ENCODE measurements at places on chromosomes 3 and 15.
A peak's percentile ranks its signal among the peaks of the same experiment; 100 is the strongest.

DNA sequence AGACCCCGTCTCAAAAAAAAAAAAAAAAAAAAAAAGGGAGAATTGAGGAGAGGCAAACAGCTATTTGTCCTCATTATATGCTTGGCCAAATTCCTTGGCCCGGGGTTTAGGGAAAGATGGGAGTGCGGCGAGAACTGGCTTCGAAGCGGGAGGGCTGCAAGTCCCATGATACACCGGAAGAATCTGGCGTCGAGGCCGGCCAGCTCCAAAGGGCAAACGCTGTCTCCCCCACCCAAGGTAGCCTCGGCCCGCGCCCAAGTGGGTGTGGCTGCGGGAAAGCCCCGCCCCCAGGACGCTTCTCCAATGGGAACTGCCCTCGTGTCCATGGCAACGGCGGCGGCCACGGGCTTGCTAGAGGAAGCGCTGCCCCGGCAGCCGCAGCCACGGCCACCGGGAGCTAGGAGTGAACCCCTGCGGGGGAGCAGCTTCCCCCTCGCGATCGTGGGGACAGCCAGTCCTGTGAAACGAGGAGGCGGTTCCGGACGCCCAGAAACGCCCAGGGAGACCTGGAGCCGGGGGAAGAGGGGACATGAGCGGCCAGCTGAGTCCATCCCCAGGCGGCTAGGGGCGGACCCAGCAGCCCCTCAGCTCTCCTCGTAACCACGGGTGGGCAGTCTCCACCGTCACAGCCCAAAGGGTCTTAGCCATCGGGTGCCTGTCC lies at the start of gene TTLL13:
TSS of gene TTLL13 (plus strand) at position 354 of the 661 bp plus-strand sequence. CDS start 1,075 bp downstream, outside the sequence.
- peak; percentile 97 for DNase-seq

DNA sequence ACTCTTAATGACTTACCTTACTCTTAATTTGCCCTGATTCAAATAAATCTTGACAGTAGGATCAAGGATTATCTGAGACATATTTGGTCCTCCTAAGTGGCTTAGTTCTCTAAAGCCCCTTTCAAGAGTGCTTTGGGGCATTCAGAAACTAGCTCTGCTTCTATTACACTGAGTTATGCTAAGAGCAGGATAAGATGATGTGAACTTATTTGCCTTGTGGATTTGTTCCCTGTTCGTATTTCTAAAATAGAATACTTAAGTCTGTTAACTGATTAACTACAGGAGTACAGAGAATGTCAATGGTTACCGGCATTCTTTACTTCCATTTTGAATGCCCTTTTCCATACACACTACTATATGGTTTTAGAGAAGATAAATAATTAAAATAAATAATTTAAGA lies 14.8 kb upstream of the FRMD4B start:
- DNase-seq, result no peak

DNA sequence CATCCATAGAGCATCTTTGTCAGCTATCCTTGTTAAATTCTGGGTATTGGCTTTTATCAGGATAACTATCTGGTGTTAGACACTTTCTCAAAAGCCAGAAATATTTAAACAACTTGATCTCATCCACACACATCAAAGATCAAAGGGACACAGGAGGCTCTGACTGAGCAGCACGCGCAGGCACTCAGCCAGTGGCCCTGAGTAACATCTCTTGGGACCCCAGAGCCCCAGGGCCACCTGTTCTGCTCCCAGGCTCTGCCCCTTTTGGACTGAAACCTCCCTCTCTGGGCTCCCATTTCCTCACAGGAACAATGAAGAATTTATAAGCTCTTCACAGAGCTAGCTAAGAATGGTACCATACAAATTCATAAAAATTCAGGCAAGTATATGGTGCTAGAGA lies 16.1 kb downstream of the ATP10A start:
- no peak for DNase-seq

DNA sequence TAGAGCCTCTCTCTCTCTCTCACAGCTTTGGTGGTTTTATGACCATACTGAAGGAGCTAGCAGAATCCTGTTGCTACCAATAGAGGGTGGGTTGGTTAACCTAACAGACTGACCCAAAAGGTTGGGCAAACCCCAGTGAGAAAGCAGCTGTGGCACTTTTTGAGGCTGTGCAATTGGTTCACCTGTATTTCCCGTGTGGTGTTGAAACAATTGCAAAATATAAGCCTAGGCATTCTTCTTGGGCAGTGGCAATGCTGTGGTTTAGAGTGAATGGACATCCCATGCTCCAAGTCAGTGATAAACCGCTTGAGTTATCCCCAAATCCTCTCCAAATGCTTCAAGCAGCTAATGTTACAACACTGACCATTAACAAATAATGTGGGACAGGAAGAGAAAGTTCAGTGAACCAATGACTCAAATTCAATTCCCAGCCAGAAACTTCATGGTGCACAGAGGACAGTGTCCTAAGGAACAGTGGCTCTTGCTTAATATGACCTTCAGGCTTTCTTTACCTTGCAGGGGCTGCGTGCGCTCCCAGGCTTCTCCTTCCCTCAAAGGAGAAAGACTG lies 261.9 kb upstream of the ICE2 start:
- DNase-seq, result peak; percentile 34

- no peak for DNase-seq
Measured at GRCh38 chr15:71089801-71090200, 25.5 kb upstream of the THSD4 start.

DNA sequence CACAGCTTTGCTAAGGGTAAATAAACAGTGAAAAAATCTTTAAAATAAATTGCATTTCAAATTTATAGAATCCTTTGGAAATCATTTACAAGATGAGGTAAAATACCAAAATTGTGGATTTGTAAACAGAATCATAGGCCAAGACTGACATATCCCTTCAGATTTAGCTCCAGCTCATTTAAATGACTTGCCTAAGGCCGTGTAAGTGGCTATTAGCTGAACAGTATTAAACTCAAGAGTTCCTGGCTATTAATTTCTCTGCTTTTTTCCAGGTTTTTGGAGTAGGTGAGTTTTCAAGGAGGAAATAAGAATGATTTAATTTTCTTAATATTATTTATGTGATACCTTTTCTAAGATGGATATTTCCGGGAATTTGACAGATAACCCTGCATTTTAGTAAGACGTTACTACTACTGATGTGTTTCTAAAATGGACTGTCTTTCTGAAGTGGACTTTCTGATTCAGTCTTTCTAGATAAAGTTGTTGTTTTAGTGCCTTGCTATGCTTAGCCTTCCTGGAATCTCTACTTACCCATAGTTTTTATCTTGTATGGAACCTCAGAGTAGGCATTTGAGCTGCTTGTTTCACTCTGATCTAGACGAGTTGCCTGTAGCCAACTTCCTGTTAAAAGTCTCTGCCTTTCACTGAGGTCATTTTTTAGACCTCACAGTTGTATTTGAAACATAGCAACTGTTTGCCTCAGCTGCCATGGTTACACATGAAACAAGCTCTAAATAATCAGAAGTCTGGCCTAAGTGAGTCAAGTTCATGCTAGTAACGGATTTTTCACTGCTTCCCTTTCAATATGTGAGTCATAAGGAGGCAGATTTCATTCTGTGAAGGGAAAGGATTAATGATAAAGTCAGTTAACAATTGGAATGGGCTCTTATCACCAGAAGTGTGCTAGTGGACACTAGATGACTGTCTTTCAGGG lies 127.0 kb downstream of the KLHL25 start:
- DNase-seq, result peak; percentile 83

GRCh38 chr3:142618917-142619461 lies 22.8 kb downstream of the PLS1 start:
- DNase-seq, result no peak

DNA sequence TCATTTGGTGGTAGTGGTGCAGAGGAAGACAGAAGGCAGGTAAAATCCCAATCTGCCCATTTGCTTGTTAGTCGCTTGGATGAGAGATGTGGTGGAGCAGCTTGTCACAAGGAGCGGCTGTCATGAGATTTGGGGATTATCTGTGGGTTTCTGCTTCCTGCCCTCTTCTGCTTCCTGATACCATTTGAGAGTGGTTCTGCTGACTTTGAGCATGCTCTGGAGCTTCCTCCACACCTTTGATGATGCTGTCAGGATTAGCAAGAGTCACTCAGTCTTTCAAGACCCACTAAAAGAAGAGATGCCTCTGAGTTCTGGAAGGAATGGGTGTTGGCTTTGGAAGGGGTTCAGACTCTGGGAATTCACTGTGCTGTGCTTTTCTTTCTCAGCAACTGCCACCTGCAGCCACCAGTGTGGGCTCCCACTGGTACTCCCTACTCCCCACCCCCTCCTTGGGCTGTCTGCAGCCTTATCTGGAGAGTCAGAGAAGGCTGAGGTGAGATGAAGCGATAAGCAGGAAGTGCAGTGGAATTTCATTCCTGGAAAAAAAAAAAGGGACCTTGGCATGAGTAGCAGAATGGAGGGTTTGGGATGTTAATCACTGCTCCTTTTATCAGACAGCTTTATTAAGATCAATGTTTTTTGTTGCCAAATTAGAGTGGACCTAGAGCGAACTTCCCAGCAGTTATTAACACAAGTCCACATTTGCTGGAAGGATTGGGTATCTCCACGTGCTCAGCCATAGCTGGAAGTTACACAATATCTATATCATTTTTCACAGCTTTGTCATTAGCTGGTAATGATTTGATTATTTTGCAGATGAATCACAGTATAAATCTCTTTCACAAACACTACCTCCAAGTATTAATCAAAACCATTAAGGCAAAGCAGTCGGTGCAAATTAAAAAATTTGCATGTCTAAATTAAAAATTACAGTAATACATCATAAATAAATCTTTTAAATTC lies 233.0 kb upstream of the SATB1 start:
- DNase-seq, result no peak

GRCh38 chr15:44719293-44719999 lies 8.1 kb downstream of the B2M start:
- DNase-seq, result no peak

- no peak for DNase-seq
Measured at GRCh38 chr3:40173227-40173721, 136.2 kb upstream of the EIF1B start.

GRCh38 chr3:129252748-129253147 lies 3.3 kb downstream of the COPG1 start:
- DNase-seq, result no peak

DNA sequence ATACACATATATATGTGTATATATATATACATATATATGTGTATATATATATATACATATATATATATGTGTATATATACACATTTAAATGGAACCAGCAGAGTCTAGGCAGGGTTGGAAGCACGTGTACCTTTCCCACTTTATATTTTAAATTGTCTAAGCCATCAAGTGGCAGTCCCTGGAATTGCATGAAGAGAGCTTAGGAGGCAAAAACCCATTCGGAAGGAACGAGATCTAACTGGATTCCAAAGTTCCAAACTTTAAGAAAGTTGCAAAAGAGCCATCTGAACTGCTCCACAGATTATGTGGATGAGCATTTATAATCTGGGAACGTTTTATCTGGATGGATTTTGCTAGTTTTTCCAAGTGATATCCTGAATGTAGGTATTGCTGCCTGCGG lies 186.5 kb downstream of the FOXP1 start:
- DNase-seq, result peak; percentile 25

- peak; percentile 10 for DNase-seq
Measured at GRCh38 chr3:101042996-101043686, 49.9 kb upstream of the ABI3BP start.

- no peak for DNase-seq
Measured at GRCh38 chr15:99998661-99999101, 265.4 kb upstream of the LYSMD4 start.

DNA sequence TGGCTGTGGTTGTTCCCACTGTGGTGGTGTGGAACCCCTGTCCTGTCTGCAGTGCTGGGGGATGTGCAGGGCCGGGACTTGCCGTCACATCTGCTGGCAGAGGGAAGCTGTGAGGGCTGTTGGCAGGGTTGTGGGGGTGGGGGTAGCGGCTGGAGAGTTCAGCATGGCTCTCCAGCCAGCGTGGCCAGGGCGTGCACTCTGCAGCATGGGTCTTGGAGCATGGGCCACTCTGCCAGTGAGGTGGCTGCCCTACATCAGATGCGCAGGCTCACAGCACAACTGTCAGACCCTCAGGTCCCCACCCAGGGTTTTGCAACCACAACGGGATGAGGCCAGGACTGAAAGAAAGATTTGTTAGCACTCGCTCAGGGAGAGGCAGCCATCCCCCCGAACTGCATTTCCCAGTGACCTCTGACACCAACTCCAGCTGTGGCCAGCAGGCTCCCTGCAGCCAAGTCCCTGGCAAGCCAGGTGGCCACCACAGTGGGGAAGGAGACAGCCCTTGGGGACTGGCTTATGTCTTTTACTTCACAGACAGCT lies 237.7 kb upstream of the LYSMD4 start:
- no peak for DNase-seq

- peak; percentile 7 for DNase-seq
Measured at GRCh38 chr15:55389264-55389607, 18.9 kb downstream of the CCPG1 start.

GRCh38 chr15:71921191-71921590 lies 110.8 kb downstream of the NR2E3 start:
- DNase-seq, result no peak

- DNase-seq, result no peak
Measured at GRCh38 chr3:71206305-71207165, 377.0 kb downstream of the FOXP1 start.

DNA sequence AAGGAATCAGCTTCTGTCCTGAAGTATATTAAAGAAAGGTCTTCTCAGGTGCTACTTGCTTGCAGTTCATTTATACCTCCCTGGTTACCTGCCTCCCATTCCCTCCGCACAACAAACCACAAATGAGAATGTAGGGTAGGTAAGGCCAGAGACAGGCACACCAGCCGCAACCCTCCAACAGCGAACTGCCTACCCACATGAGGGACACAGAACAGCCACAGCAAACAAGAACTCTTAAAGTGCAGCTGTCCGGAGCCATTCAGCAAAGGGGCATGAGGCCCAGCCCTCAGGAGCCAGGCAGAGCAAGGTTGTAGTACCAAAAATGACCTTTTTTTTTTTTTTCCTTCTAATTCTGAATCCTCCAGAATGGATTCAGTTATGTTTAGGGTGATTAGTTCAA lies 52.4 kb downstream of the SPSB4 start:
- no peak for DNase-seq

DNA sequence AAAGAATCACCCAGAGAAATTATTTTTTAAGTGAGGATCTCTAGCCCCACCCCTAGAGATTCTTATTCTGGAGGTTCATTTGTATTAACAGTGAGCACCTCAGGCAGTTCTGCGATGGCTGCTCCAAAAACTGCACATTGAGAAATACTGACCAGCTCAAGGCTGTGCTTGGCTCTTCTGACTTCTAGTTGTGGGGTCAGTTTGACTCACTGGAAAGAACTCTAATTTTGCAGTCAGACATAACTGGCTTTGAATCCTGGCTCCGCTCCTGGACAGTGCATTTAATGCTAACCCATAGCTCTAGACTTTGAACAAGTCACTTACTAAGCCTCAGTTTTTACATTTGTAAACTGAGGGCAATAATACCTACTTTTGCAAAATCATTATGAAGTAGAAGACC lies 123.6 kb upstream of the SKOR1 start:
- no peak for DNase-seq

DNA sequence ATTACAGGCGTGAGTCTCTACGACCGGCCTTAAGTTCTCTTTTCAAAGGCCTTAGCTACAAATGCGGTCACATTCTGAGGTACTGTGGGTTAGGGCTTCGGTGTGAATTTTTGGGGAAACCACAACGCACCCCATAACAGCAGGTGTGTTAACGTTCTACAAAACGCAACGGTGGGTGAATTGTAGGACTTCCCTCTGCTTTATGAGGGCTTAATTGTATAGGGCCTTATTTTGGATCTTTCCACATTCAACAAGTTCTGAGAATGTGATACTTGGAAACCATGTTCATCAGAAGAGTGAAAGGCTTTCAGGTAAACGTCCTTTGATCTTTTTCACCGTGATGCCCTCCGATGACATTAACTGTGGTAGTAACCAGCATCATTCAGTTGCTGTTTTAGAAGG lies 998.6 kb upstream of the CFAP20DC start:
- DNase-seq, result no peak
